ENCODE measurements at places on chromosomes 5 and 9.

DNA sequence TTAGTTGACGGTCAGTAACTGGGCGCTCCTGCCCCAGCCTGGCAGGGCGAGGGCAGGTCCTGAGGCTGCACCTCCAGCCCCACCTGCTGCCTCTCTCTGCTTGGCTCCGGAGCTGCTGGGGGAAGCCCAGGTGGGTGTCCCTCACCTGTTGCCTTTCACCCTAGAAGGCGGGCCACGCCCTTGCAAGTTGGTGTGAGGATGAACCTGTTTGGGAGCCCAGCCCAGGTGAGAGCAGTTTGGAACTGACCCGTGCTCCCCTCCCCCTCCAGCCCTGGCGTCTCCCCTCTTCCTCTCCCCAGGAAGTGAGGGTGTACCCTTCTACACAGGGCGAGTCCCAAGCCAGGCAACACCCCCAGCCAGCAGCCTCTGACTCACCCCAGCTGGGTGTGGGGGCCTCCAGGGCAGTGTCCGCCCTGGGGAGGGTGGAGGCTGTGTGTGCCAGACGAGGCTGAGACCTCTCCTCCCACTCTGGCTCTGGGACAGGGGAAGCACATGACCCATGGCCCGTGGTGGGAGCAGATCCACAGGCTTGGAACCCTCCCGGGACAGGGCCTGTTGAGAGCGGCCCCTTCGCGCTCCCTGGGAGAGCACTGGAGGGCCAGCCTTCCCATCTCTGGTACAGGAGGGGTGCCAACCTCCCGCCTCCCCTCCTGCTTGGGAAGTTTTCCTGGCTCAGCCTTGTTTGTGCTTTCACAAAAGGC lies 10.4 kb downstream of the LRRC8A start:
- DNase-seq, result peak; percentile 72

- DNase-seq, result no peak
Observed at GRCh38 chr9:124450241-124450924, at the start of gene ADGRD2. Gene ADGRD2, plus strand, starts transcription at chr9:124450451. Its CDS starts 1,216 bp downstream, at chr9:124451667.

GRCh38 chr5:98442448-98442847 lies 331.0 kb upstream of the RGMB start:
- DNase-seq, result no peak

DNA sequence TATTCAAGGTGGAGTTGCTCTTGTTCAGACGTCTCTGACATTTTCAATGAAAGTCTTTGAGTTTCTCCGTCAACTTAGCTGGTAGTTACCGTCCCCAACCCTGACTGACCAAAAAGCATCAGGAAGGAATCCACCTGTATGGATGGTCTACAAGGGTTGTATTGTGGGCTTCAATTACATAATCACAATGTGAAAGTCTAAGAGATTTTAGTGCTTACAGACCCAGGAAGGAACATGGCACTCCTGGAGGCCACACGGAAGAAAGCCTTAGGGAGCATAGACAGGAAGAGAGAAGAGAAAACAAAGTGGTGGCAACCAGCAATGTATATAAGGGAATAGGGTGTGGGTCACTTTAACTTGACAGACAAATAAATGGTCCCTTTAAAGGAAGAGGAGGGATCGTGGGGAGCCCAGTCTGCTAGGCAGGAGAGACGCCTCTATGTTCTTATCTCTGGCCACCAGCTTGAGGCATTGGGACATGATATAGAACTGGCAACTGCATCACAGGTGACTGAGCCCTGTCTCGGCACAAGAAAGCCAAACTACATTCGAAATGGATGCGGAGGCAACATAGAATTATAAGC lies 80.4 kb downstream of the ALDH7A1 start:
- DNase-seq, result no peak

- no peak for DNase-seq
Observed at GRCh38 chr5:169655353-169655752, 18.3 kb downstream of the DOCK2 start.

GRCh38 chr5:176959051-176959450 lies 47.5 kb downstream of the UIMC1 start:
- no peak for DNase-seq

DNA sequence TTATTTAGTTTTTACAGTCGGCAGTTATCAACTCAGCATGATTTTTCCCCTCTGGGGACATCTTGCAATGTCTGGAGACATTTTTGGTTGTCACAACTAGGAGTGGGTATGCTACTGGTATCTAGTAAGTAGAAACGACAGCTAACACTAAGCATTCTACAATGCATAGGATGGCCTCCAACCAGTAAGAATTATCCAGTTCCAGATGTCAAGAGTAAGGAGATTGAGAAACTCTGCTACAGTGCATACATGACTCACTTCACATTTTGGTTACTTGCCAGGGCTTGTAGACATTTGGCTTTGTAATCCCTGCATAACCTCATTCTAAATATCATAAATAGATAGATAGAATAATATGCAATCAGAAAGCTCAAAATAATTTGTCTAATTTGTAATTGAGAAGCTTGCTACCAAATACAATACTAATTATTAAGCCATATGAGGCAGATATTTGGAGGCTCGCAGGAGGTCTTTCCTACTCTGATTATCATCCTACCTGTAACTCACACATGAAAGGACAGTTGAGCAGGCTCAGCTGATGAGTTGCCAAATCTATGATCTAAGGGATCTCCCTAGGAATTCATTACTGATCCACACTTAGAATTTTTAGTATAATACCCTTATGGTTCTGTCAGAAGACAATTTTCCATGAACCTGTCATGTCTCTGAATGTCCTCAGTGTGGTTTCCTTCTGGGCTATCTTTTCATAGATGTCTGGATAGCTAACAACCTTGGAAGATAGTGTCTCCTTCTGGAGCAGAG lies 346.9 kb upstream of the TLE4 start:
- peak; percentile 69 for DNase-seq

DNA sequence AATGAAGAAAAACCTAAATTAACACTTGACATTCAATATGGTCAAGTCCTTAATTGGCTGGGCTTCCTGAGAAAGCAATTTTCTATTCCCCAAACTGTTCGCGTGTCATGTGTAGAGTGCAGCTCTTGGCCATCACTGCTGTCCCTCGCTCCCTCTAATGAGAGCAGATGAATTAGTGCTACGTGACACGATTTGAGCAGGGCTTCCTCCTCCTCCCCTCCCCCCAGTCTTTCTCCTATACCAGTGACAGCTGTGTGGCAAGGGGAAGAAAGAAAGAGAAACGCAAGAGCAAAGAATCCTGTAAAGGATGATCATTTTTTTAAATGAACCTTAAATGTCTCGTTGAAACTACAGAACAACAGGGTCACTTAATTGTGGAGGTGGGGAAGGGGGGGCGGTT lies 159.6 kb downstream of the BNC2 start:
- DNase-seq, result no peak

DNA sequence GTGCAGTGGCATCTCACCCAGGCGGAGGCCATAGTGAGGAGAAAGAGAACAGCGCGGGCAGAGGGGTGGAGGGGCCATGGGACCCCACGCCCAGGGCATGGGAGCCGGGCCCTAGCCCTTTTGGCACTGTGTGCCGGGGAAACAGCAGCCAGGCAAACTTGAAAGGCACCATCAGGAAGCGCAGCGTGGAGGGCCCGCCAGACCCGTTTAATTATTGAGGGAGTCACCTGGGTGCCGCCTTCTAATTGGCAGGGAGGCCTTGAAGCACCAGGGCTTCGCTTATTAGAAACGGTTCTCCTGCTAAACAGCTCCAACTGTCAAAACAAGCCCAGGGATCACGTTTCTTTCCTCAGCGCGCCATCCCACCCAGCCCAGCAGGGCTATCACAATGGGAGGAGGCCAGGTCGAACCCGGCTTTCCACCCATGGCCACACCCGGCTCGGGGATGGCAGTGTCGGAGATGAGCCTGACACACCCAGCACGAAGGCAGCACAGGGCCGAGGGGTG lies 104.6 kb upstream of the SARDH start:
- no peak for DNase-seq

GRCh38 chr5:11104210-11104609 lies 343.2 kb upstream of the DAP start:
- no peak for DNase-seq

Data from GM04503 (cell line).